ENCODE measurements at places on chromosomes 6 and 20.

GRCh38 chr20:46820682-46821081 lies 74.0 kb upstream of the EYA2 start:
- no peak for DNase-seq

DNA sequence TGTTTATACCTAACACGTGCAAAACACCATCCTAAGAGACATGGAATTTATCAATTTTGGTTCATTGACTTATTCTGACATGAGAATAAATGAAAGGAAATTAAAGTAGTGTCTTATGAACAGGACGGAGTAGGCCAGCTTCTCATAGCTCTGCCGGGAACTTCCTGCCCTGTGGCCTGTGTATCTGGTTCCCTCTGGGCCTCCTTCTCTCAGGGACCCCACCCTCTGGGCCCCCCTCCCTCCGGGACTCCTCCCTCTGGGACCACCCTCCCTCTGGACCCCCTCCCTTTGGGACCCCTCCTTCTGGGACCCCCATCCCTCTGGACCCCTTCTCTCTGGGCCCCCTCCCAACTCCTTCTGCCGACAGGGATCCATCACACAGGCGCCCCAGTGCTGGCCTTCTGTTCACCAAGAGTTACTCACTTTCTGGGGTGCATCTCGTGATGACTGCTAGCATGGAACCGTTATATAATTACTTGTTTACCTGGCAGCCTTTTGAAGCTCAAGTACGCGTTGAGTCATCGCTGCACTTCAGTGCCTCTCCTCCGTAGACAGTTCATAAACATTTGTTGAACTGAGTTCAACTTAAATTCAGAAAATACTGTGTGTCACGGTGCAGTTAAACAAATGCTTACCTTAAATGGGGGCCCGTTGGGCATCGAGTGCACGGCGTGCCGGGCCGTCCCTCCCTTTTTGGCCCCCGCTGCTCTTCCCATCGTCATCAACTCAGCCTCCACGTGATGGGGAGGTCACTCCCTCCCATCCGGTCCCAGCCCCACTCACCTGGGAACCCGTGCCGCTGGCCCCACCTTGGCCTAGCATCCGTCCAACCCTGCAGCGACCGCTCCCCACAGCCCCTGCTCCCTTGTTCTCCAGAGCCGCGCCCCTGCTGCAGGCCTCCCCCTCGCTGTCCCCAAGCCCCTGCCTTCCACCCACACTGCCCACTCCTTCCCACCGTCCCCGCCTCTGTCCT lies 8.1 kb downstream of the CCR6 start:
- no peak for DNase-seq

DNA sequence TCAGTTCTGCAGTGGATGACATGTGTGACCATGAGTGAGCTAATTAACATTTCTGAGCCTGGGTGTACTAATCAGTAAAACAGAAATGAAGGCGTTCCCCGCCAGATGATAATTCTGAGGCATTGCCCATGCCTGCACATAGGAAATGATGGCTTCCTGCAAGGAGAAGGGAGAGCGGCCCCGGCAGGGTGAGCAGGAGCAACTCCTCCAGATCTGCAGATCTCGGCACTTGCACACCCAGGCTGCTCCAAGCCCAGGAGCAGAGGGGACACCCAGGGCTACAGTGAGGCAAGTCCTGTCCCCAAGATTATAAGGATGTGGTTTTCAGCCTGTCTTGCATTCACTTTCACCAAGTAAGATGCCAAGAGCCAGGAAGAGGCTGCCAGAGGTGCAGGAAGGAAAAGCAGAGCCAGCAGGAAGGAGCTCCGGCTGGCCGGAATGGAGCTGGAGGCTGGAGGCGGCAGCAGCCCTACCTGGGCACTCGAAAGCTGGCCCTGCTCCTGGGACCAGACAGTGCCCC lies 177.5 kb upstream of the CST7 start:
- no peak for DNase-seq

DNA sequence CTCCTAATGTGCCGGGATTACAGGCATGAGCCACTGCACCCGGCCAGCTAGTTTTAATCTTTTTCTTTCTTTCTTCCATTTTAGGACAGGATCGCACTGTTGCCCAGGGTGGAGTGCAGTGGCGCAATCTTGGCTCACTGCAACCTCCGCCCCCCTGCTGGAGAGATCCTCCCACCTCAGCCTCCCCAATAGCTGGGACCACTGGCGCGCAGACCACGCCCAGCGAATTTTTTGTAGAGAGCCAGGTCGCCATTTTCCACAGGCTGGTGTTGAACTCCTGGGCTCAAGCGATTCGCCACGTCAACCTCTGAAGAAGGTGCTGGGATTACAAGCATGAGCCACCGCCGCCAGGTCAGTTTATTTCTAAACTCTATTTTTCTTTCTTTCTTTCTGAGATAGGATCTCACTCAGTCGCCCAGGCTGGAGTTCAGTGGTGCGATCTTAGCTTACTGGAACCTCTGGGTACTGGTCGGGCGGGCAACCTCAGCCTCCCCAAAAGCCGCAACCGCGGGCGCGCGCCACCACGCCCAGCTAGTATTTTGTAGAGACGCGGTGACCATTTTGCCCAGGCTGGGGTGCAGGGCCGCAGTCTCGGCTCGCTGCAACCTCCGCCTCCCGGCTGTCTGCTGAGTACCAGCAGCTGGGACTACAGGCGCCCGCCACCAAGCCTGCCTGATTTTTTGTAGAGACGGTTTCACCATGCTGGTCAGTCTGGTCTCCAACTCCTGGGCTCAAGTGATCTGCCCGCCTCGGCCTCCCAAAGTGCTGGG lies 20.0 kb upstream of the LIN28B start:
- DNase-seq: no peak

DNA sequence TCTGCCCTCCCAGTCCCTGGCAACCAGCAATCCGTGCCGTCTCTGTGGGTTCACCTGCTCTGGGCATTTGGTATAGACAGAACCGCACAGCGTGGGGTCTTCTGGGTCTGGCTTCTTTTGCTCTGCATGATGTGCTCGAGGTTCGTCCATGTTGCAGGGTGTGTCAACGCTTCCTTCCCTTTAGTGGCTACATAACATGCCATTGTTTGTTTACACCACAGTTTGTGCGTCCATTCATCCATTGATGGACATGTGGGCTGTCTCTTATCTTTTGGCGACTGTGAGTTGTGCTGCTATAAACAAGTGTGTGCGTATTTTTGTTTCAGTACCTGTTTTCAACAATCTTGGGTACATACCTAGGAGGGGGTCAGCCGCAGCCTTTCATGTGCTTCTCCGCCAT lies 149.5 kb upstream of the RPS6KA2 start:
- no peak for DNase-seq

GRCh38 chr6:169425628-169426370 lies 172.2 kb upstream of the THBS2 start:
- DNase-seq: no peak

DNA sequence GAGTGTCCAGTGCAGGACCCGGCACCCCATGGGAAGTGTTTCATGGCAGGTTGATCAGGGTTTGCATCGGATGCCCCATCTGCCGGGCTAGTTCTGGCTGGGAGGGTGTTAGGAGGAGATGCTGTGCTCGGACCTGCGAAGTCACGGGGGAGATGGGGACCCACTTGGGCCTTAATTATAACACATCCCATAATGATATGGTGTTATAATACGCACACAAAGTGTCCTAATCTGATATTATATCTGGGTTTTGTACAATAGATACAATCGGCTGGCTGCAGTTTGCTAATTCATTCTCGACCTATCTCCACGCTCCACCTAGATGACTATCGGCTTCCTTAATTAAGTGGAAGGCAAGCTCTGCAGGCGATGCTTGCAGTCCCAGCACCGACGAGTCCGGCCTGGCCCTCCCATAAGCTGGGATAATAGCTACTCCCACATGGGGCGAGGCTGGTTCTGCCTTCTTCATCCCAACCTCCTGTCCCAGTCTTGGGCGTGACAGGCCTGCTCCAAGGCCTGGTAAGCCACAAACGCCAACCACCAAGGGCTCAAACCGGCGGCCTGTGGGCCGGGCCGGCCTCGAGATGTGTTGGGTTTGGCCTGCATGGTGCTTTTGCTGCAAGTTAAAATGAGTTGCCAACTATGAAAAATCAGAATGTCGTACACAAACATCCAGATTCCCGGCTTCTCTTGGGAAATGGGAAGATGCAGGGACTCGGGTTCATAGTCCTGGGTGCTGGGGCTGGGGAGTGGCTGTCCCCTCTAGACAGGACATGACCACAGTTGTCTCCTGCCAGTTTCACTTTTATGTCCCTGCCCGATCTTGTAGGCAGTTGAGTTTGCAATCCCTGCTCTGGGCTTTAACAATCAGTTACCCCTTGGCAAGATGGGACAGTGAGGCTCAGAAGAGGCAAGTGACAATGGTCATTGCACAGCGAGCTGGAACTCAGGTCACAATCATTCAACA lies 32.7 kb downstream of the CEBPB start:
- peak; percentile 73 for DNase-seq

DNA sequence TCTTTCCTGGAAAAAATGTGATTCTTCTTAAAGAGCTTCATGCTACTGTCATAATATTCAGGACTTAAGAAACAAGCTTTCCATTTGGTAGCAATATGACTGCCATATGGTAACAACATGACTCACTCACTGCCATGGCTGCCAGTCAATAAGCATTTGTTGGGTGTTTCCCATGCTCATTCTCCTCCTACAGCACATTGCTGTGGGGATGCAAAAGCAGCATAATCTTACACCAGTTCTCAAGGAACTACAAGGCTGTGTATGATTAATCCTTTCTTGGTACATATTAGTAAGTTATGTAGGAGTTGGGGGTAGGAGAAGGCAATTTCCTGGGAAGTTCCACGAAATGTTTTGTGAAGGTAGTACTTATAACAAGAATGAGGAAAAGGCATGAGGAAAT lies 76.7 kb downstream of the CEP162 start:
- DNase-seq: no peak

- DNase-seq: peak; percentile 88
Measured at GRCh38 chr6:41463062-41463930, 82.9 kb upstream of the FOXP4 start.

DNA sequence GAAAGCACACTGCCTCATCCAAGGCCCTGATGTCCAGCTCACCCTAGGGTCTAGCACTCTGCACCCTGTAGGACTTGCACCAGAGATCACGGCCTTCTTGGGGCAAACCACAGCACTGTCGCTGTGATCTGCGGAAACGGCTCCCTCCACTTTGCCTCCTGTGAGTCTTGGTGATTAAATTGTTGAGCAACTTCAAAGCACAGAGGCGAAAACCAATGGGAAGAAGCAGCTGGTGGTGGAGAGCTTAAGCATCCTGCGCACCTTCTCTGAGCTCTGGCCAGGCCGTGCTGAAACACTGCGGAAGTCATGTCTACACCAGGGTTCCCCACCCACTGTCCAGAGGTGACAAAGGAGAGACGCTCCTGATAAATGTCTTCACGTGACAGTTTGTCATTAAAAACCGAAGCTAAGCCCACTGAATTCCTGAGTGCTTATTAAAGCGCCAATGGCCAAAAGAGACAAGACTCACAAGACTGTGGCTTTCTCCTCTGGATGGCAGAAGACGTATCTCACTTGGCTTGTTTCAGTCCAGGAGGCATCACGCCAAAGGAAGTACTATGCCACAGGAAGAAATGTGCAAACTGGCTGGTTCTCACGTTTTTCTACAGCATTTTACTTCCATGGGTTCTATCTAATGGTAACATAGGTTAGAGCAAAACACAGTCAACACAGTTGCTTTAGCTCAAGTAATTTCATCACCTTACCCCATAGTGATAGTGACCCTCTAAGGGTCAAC lies 3.1 kb downstream of the RAMACL start:
- DNase-seq: no peak

- no peak for DNase-seq
Measured at GRCh38 chr6:36109092-36109491, 21.2 kb upstream of the MAPK13 start.
